Left cardiac atrium (tissue), 4 donors: ENCODE measurements at places on chromosomes 7 and 10. TPM values are rescaled to one million over a fixed set of nuclear protein-coding genes. Genes with fewer than 3 reads are reported as not detected.

CRHR2 gene
- 0.16 TPM for total RNA-seq

KCNH2 gene
- 82.1 TPM for total RNA-seq

PHKG1 gene
- total RNA-seq: 21.9 TPM

SORCS3 gene
- total RNA-seq: not detected
